RKO (cell line): ENCODE measurements at places on chromosomes 3 and 15.

DNA sequence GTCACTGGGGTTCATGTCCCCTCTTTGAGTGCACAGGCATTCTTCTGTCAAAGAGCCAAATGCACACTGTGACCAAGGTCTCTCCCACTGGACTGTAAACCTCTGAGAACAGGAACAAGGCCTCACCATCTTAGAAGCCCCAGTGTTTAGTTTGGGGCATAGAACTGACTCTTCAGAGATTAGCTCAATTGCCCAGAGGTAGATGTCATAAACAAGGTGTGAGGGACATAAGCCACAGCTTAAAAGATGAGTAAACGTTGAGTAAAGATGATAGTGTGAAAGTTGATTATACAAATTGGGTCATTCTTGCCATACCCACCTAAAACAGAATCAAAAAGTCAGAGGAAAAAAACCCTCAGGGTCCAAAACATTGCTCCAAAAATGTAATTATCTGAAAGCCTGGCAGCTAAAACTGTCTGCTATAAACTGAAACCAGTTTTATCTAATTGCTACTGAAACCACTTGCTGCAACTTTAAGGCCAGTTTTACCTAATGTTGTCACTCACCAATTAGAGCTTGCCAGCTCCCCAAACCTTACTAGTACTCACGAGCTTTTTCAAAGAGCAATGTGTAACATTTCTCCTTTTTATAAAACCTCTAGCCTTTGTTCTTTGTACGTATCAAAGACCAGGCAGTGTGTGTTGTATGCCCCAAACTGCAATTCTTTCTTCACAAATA lies 415.2 kb downstream of the RAP2B start:
- DNase-seq, result no peak

- no peak for DNase-seq
Measured at GRCh38 chr3:44039006-44039405, 202.7 kb upstream of the TOPAZ1 start.

- no peak for DNase-seq
Measured at GRCh38 chr3:123618076-123618708, 33.3 kb upstream of the HACD2 start.

DNA sequence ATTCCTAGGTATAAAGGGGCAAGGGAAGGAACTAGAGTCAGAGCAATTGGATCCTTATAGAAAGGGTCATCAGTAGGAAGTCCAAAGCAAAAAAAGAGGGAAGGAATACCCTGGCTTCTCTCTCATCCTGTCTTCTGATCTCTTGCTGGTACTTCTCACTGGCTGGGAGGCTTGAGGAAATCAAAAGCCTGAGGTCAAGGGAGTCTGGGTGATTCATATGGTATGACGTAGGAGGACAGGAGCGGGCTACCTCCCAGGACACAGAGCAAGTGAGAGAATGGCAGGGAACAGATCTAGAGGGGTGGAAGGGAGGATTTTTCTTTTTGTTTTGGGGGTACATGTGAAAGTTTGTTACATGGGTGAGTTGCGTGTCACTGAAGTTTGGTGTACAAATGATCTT lies 76.0 kb downstream of the CFAP20DC start:
- DNase-seq, result no peak

DNA sequence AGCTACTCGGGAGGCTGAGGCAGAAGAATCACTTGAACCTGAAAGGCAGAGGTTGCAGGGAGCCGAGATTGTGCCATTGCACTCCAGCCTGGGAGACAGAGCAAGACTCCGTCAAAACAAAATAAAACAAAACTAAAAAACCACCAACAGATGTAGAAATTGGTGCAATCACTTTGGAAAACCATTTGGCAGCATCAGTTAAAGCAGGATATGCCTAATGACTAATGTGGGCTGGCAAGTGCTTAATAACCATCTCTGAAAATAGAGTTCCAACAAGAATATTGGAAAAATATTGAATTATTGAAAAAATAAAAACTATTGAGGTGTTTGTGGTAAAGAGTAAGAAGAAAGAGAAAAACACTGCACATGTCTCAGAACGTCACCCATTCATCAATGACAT lies 16.1 kb upstream of the RTP3 start:
- no peak for DNase-seq

- DNase-seq, result no peak
Measured at GRCh38 chr15:34223904-34224596, 766 bp upstream of the EMC4 start.

DNA sequence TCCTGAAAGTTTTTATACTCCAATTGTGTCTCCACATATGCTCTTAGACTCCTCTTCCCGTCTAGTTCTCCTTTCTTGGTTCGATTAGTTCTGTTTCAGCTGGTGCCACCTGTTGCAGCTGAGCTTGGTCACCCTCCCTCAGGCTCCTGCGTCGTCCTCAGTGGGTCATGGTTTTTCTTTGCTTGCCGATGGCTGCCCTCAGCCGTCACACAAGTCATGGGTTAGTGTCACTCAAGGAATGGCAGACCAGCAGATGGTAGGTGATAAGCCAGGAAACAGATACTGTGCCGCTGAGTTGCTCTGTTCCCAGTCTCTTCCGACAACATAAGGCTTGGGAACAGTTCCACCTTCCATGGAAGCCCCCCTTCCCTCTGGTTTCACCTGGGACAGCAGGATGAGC lies 109.9 kb downstream of the IGF1R start:
- no peak for DNase-seq

DNA sequence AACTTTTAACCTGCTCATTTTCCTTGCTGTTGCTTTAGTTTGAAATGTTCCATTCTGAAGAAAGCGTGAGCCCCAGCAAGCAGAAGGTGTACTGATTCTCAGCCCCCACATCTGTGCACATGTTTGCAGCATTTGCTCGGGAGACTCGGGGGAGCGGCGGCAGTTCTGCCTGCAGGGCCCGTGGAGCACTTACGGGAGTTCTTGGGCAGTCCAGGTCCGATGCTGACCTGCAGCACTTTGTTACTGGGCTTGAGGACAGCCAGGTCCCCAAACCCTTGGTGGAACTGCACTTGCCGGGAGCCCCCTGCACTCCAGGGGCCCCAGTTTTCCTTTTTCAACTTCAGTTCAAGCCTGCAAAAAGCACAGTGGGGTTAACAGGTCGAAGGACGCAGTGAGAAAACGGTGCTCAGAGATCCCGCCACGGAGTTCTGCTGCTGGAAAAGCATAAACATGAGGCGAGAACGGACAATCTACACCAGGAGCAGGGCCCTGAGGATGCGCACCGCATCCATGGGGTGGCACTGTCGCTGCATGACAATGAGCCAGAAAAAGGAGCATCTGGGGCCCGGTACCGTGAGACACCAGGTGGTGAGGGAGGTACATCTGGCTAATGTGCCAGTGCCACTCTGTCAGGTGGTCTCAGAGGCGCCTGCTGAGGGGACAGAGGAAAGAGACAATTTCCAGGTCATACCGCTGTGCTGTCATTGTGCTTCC lies 45.6 kb upstream of the LDHAL6B start:
- DNase-seq, result no peak

GRCh38 chr3:127784283-127784682 lies 38.0 kb downstream of the MGLL start:
- no peak for DNase-seq

DNA sequence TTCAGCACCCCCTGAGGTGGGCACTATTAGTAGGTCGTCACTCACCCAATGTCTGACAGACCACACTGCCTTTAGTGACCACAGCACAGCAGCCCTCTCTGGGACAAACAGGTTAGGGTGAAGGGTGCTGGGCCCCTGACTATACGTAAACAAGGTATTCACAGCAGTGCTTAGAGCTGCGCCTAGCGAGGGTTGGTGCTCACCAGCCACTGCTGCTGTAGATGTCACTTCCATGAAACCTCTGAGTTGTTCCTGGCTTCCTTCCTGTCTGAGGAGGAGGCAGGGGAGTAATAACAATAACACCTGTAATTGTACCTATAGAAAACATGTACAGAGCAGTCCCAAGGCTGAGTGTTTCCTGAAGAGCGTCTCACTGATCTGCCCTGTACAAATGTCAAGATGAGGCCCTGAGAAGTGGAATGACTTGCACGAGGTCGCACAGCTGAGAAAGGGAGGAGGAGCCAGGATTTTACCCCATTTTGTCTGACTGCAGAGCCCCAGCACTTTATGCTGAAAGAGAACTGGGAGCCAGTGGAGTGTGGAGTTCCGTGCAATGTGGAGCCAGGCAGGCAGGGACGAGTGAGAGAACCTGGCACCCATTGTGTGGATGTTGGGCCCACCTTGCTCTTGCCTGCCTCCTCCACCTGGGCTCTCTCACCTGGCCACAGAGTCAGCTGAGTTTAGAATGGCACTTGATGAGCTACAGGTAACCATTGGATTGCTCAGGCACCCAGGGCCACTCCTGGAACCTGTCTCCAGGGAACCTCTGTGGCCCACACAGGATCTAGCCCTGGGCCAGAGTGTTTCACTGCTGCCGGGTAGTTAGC lies 93.8 kb downstream of the DNAJB8 start:
- no peak for DNase-seq

GRCh38 chr3:59540696-59541095 lies 490.9 kb upstream of the CFAP20DC start:
- no peak for DNase-seq

GRCh38 chr15:72445426-72445825 lies 28.7 kb upstream of the ARIH1 start:
- DNase-seq, result no peak

GRCh38 chr3:84980456-84980855 lies 21.7 kb downstream of the CADM2 start:
- no peak for DNase-seq

DNA sequence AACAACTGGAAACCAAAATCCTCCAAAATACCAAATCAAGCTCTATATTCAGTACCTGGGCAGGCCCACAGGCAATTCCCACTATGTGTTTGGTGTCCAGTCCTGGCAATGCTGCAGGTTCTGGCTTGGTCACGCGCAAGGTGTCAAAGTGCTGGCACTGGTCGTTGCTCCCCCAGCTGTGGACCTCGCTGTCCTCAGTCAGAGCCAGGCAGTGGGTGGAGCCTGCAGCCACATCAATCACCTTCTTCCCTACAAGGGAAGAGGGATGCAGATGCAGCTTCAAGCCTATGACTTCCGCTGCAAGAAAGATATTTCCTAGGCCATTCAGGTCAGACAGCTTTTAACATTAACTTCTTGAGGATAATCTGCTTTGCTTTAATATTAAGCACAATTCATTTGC lies 61.3 kb downstream of the HERC2 start:
- DNase-seq, result no peak

DNA sequence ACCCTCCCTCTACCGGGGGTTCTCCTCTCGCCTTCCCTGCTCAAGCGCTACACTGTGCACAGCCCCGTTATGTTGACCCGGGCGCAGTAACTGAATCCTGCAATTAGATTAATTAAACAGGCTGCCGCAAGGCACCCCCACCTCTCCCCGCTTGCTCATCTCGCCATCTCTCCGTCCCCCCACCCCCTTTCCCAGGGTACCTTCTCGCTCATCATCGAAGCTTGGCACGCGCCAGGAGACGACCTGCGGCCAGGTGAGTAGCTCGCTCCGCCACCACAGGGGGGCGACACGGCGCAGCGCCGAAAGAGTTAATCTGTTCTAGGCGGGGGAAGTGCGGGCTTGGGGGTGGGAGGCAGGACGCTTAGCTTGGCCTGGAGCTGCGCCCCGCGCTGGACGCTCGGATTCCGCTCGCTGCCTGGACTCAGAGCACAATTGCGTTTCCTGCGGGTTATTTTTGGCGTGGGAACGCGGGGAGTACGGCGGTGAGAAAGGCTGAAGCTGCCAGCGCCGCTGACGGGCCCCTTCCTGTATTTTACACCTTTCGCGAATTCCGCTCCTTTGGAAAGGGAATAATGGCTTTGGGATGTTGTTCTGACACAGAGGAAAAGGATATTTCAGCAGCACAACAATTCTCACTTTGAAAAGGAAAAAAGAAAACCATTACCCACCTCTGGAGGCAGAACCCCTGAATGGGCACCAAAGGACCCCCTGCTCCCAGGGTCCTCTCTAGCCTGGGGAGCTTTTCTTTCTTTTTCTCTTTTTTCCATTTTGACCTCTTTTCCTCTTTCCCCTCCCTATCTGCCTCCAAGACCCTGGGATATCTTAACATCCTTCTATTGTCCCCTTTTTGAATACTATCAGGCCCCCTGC lies 1.5 kb downstream of the DLL4 start:
- DNase-seq, result peak; percentile 58

DNA sequence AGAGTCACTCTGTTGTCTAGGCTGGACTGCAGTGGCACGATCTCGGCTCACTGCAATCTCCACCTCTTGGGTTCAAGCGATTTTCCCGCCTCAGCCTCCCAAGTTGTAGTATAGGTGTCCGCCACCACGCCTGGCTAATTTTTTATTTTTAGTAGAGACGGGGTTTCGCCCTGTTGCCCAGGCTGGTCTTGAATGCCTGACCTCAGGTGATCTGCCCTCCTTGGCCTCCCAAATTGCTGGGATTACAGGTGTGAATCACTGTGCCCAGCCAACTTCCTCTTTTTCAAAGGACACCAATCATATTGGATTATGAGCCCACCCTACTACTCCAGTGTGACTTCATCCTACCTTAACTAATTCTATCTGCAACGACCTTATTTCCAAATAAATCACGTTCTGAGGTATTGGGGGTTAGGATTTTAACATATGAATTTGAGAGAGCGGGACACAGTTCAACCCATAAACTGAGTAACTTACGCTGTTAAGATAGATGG lies 3.2 kb downstream of the ISG20 start:
- no peak for DNase-seq

DNA sequence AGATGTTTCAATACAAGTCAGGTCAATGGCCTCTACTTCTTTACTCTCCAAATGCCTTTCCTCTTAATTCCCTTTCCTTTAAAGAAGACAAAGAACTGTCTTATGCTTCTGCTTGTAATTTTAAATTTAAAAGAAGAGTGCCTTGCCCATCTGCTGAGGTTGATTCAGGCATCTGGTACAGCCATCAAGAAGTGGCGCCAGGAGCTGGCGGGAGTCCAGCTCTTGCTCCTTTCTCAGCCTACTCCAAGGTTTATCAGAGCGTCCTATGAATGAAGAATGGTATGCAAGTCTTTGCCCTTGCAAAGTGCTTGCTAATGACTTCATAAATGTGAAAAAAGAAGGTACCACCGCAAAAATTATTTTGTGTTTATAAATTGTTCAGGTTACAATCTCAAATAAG lies 294.6 kb upstream of the TGFBR2 start:
- no peak for DNase-seq

- DNase-seq, result no peak
Measured at GRCh38 chr3:49122451-49122850, 1.8 kb upstream of the USP19 start.

DNA sequence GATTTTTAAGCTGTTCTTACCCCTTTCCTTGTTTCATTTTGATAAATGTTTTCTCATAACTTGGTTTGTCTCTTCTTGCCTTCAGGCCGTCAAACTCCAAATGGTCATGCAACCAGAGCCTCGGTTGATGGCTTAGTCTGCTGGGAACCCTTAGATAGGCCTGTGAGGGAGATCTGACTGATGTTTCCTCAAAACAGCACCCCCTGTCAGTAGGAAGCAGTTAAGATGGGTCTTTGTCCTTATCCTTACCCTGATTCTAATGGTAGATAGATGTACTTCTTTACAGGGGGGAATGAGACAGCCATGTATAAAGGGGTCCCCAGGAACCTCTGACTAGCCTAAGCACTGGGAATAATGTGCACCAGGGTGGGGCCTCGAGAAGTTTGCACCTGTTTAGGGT lies 16.3 kb upstream of the OR5H1 start:
- no peak for DNase-seq

DNA sequence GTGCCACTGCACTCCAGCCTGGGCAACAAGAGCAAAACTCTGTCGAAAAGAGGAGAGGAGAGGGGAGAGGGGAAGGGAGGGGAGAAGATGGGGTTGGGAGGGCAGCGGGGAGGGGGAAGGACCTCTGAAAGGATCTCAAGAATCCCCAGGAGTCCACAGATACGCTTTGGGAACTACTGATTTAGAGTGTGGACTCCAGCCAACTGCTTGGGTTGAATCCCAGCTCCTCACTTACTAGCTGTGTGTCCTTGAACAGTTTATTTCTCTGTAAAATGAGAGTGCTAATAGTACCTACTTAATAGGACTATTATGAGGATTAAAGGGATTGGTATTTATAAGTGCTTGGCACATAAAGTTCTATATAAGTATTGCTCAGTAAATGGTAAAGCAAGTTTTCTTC lies 45.0 kb upstream of the FAH start:
- DNase-seq, result no peak
